ENCODE measurements at places on chromosomes 5 and 9. TPM values are rescaled to one million over a fixed set of nuclear protein-coding genes. Genes with fewer than 3 reads are reported as not detected.
A peak's percentile ranks its signal among the peaks of the same experiment; 100 is the strongest.

- peak; percentile 32 for DNase-seq
Observed at GRCh38 chr5:395156-395920, 47.6 kb upstream of the EXOC3 start.

CLIC3 gene
- polyA plus RNA-seq, result 0.29 TPM

GRCh38 chr5:34716986-34717385 is 60.9 kb downstream of the RAI14 start:
- no peak for DNase-seq

DNA sequence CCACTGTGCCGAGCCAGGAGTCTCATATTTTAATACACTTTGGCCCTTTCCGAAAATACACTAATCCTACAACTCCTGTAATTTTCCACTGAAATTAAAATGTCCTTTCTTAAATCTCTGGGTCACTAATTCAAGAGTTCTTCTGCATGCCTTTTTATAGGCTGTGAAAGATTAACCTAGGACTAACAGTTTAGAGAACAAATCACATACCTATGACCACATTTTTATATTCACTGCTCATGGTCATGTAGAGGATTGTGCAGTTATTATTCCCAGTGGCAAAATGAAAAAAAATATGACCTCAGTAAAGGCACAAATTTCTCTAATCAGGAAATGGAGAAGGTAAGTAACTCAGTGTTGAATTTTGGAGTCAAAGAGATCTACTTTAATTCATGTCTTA is 33.4 kb downstream of the SLCO4C1 start:
- DNase-seq, result no peak

GRCh38 chr5:150644058-150644457 is 3.6 kb downstream of the SYNPO start:
- no peak for DNase-seq

GRCh38 chr5:154995679-154996078 is 17.9 kb upstream of the KIF4B start:
- no peak for DNase-seq

GRCh38 chr5:173229382-173229959 is 5.5 kb downstream of the NKX2-5 start:
- no peak for DNase-seq

GRCh38 chr9:77764894-77765780 is 117.0 kb upstream of the GNA14 start:
- DNase-seq, result no peak

DNA sequence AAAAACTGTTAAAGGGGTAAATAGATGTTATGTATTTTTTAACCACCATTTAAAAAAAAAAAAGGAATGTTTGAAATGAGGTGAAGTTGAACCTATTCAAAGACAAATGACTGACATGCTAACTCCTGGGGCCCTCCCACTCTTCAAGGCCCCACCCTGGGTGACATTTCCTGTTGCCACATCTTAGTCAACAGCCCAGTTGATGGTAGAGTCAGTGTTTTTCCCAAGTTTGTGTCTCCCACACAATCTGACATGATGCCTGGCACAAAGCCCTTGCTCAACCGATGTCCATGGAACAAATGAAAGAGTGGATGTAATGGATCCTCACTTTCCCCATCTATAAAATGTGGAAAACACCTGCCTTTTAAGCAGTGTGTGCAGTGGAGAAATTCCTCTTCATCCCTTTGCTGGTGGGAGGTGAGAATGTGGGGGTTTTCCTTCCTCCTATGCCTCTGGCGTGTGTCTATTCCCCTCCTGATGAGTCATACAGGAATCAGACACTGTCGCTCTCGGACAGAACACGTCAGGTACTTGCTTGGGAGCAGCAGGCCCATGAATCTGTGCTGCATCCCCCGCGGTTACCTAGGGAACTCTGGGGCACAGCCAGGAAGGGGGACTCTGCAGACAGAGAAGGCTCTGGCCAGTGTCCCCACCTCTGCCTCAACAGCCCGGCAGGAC is 13.7 kb upstream of the ADRA1B start:
- no peak for DNase-seq

DNA sequence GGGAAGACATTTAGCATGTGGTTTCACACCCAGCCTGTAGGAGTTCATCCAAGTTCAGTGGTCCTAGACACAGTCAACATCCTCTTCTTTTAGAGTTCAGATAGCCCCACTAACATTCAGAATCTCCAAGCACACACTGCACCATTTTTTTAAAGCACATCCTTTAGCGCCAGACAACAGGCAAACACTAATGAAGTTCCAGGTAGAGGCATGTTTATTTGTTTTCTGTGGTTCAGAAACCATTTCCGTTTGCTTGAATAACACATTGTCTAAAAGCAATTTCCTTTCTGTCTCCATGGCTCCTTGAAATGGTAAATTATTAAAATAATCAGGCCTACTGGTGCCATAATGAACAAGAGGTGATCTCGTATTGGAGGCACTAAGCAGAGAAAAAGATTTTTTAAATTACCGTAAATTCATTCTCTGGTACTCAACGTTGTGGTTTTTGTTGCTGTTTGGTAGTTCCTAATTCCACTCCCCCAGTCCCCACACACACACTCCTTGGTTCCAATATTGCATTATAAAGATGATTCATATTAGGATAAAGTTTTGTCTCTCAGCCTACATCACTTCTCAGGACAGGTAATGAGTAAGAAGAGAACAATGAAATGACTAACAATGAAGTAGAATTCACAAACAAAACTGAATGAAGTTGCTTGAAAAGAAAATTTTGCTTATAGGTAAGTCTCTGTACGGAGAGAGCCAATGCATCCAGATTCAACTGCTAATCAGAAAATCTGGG is 153.1 kb downstream of the PCSK1 start:
- DNase-seq, result no peak

GRCh38 chr9:84140535-84141101 is 160.0 kb downstream of the RMI1 start:
- DNase-seq, result no peak

DNA sequence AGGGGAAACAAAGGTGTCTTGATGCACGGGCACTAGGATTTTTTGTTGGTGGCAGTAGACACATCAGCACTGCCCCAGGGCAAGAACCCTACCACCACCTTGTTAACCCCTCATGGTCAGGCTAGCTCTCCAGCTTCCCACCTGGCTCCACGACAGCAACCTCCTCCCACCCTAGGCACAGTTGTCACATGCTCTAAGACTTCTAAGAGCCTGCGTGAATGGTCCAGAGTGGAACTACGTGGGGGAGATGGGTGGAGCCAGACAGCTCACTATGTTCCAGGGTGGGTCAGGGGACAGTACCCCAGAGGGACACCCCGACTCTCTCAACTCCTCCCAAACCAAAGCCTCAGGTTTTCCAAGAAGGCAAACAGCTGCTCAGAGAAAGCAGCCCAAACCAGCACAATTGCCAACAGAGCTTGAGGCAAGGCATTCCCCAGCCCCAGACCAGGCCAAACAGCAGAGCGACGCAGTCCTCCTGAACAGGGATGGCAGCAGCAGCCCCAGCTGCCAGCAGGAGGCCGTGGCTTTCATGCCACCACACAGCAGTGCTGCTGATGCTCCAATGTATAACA is 78.0 kb downstream of the NRG2 start:
- DNase-seq, result no peak

NUP155 gene
- 1.4 TPM for polyA plus RNA-seq

DNA sequence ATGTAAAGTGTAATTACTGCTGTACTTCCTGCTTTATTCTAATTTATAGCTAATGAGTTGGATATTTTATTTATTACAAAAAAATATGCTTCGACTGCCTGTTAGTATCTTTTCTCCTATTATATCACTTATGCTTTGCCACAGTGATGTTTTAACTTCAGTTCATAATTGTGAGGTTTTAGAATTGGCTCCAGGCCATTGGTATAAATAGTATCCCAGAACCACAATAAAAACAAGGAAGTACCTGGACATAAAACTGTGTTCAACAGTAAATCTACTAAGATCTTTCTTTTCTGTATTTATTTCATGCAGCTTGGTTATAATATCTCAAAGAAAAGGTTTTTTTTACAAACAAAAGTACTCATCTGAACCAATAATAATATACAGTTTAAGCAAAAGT is 354.3 kb upstream of the CDH9 start:
- DNase-seq, result no peak

GRCh38 chr5:100595152-100595811 is 60.1 kb downstream of the FAM174A start:
- DNase-seq, result no peak

GRCh38 chr5:871596-872298 is 20.9 kb downstream of the BRD9 start:
- no peak for DNase-seq

Measured in CD14-positive monocyte (primary cell).